ENCODE measurements at places on chromosomes 4 and X. TPM values are rescaled to one million over a fixed set of nuclear protein-coding genes. Genes with fewer than 3 reads are reported as not detected.

Gene CSAG1
- total RNA-seq: not detected

Gene CXXC4
- not detected for total RNA-seq

Gene CENPVL1
- not detected for total RNA-seq

Gene CXorf49
- not detected for total RNA-seq

Gene CABS1
- total RNA-seq: not detected

Gene C1GALT1C1
- 20.2 TPM for total RNA-seq

Gene PWWP3B
- total RNA-seq: not detected

Gene HSD17B13
- 0.15 TPM for total RNA-seq

Gene CNKSR2
- total RNA-seq: 5.0 TPM

Gene DCTD
- total RNA-seq: 154 TPM

Gene HTRA3
- total RNA-seq: not detected

Gene NAP1L3
- total RNA-seq: 1.5 TPM

Gene SLC38A5
- total RNA-seq: 191 TPM

Gene NUP62CL
- total RNA-seq: 2.5 TPM

Gene SYTL4
- not detected for total RNA-seq

Gene EPHA5
- total RNA-seq: not detected
